ENCODE measurements at places on chromosomes 7 and 10.

DNA sequence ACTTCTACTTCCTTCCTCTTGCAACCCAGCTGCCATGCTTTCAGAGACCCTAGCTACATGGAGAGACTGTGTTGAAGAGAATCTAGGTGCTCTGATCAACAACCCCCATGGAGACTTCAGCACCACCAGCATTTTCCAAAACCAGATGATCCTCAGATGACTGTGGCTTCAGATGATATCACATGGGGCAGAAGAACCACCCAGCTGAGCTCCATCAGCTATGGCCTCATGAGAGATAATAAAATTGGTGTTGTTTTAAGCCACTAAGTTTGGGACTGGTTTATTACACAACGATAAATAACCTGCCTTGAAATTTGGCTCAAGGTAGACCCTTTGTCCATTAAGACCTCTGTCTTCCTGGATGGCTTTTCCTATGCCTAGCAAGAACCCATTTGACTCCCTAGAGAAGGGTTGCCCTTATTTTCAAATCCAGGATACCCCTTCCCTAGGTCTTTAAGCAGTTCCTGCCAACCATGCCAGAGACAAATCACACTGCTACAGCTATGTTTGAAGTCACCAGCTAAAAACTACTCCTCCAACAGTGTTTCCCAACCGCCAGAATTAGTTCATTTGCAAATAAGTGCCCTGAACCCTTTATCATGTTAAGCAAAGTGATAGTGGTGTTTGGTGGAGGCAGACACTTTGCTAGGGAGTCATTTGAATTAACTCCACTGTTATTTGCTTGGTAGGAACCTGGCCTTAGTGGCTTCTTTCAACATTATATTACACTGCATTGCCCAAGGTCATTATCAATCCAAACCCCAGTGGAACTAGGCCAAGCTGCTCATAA, 136.9 kb upstream of the PALS2 start:
- DNase-seq: no peak

GRCh38 chr10:2786251-2786650, 281.1 kb upstream of the PFKP start:
- DNase-seq: no peak

DNA sequence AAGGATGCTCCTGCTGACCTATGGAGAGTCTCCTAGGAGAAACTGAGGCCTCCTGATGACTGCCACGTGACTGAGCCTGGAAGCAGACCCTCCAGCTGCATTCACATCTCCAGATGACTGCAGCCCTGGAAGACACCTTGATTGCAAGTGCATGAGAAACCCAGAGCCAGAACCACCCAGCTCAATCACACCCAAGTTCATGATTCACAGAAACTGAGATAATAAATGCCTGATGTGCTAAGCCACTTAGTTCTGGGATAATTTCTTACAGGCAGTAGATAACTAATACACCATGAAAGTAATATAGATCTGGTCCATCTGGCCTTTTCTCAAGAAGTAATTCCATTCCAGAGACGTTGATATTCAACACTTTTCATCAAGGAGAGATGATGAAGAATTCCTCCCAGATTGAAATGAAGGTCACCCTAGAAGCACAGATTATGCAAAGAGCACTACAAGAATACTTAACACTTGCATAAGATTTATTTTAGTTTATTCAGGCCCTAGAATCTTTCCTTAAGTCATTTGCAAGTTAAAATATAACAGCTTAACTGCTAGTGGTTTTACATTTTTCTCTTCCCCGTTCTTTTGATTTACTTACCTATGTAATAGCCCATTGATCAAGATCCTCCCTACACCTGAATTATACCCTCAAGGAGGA, 208.2 kb upstream of the INHBA start:
- DNase-seq: no peak

DNA sequence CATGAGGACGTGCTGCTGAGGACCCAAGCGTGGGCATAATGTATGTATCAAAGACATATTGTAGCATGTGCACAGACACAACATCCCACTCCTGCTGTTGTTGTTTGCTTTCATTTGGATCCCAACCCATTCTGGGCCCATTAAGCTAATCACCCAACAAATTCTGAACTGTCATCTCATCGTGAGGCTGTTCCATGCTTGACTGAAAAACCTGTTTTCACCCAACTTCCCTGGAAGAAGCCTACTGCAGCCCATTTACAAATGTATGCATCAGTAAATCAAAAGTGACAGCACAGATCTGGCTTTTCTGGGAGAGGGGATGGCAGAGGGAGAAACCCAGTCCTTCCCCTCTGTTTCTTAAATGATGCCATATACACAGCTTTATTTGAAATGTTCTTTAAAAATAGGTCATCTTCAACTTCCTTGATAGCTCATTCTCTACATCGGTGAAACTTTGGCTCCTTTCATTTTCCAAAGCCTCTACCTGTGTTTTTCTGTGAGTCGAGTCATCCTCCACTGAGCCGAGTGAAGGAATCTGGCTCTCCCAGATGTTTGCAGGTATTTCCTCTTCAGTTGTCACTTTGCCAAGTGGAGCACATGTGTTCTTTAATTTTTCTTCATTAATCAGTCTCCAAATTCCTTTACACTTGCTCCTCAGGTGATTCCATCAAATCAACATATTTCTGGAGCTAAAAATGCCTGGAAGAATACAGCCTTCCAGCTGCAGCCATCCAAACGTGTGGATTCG, 151.8 kb downstream of the CHN2 start:
- no peak for DNase-seq

DNA sequence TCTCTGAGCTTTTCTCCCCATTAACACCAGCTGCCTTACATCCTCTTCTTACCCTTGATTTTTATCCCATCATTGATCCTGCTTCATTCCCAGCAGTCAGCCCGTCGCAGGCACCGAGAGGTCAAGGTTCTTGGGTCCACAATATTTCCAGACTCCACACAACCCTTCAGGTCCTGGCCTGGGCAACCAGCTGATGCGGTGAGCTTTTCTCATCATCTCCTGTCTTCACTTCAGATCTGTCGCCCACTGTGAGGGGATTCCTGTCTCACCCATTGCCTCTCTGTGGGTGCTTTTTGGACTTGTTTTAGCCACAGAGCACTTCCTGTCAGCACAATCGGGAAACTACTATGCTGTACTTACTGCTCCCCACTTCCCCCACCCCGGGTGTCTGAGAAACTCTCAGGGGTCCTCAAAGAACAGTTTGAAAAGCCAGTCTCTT, 8.4 kb upstream of the PVRIG start:
- no peak for DNase-seq

- no peak for DNase-seq
These were observed at the start of gene CRHR2 for GRCh38 chr7:30682212-30683083. Gene CRHR2 (minus strand): TSS chr7:30682456. CDS start chr7:30682280, 176 bp downstream.

- DNase-seq: no peak
These were observed 198.0 kb downstream of the CSTF2T start for GRCh38 chr10:51501396-51501795.

DNA sequence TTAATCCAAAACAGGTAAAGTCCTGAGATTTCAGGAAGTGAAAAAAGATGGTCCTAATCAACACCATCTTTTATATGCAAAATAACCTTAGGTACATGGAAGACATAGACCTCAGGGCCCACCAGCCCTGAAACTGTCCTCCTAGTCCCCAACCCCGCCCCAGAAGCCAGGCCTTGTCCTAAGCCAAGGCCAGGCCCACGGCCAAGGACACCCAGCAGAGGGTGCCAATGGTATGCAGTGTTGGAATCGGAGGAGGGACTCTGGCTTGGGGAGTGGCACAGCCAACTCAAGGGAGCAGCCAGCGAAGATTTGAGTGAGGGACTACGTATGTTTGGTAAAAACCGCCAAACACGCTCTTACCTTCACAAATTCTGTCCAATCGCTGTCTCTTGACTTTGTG, 96.7 kb downstream of the ZRANB1 start:
- DNase-seq: peak; percentile 24

GRCh38 chr7:17319164-17320101, 21.0 kb downstream of the AHR start:
- DNase-seq: no peak

- DNase-seq: no peak
These were observed 49.6 kb downstream of the LAMB1 start for GRCh38 chr7:107953265-107953923.

- DNase-seq: no peak
These were observed at the start of gene UNCX for GRCh38 chr7:1232623-1233332. Gene UNCX (plus strand): TSS chr7:1232872. CDS start chr7:1233018, 146 bp downstream.

- no peak for DNase-seq
These were observed 44.7 kb upstream of the CDK6 start for GRCh38 chr7:92881091-92881485.

- DNase-seq: no peak
These were observed 82.0 kb downstream of the DOCK4 start for GRCh38 chr7:112124061-112124766.

DNA sequence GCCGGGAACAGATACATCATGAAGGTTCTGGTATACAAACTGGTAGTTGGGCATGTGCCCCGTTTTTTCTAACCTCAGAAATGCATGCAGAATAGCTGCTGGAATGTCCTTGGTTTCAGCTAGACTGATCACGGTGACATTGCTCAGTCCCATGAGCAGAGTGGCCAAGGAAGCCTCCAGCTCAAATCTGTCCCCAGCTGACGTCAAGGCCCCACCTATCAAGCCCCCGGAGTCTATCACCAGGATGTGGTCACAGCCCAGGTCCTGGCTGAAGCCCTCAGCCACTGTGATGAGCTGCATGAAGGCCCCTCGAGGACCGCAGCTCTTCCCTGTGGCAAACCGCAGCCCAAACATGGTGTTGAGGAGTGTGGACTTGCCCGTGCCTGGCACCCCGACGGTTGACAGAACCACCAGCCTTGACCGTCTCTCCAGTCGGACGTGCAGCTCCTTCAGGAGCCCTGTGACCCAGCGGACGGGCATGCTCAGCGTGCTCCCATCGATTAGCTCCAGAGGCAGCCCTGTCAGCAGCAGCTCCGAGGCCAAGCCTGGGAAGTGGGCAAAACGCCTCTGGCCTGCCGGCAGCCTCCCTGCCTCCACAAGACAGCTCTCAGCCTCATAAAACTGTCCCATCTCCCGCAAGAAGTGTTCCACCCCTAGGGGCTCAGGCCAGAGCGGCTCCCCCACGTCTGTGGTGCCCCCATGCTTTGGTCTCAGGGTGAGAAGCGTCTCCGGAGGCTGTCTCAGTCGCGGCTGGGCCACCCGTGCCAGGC, 7.8 kb upstream of the MRPS24 start:
- DNase-seq: no peak

DNA sequence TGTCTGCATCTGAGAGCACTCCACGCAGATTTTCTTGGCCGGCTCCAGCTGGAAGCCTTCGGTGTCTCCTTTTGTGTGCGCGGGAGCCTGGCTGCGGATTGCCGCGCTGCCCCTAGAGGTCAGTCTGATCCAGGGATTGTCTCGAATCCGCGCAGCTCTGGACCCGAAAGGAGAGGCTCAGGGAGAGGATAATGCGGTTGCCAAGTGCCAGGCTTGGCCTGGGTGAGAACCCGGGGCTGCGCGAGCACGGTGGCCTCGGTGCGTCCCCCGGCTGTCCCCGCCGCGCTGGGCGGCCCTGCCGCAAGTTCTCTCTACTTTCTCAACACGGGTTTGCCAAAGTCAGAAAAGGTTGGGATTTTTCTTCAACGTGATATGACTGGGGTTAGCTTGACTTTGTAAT, 140.9 kb downstream of the ADCYAP1R1 start:
- DNase-seq: peak; percentile 34

DNA sequence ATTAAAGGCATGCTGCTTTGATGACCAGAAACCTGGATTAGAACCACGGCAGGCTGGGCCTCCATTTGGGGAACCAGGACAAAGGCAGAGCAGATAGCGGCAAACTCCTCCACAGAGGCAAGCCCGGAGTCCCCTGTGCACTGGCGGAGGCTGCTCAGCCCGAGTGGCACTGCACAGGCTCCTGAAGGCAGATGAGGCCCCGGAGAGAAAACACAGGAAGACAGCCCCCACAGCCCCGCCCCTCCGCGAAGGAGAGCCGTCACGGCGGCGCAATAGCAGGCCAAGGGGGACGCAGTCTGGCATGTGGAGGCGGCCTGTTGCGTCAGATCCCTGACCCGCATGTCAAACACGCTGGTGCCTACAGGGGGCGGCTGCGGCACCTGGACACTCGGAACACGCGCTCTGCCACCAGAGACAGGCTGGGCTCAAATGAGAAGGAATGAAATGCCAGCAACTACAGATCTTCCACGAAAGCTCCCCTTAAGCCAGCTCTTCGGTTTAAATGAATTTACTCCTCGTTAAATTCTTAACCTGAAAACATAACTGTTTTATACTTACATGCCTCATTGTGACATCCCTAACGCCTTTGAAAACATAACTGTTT, 128.5 kb downstream of the MAD1L1 start:
- DNase-seq: peak; percentile 63

DNA sequence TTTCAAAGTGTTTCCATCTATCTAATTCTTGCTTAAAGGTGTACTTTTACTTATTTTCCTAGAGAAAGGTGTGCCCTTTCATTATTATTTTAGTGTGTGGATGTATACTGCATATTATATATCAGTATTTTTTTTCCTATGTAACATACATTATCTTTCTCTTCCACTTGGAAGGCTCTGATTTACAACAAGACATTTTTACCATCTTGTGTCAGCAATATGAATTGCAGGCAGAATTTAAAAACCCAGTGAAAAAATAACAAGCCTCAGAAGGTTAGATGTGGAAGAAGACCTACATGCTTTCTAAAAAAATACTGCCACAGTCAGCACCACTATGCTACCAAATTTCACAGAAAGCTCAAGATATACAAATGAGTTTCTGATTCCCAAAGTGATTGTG, 327.7 kb upstream of the STEAP1 start:
- no peak for DNase-seq

DNA sequence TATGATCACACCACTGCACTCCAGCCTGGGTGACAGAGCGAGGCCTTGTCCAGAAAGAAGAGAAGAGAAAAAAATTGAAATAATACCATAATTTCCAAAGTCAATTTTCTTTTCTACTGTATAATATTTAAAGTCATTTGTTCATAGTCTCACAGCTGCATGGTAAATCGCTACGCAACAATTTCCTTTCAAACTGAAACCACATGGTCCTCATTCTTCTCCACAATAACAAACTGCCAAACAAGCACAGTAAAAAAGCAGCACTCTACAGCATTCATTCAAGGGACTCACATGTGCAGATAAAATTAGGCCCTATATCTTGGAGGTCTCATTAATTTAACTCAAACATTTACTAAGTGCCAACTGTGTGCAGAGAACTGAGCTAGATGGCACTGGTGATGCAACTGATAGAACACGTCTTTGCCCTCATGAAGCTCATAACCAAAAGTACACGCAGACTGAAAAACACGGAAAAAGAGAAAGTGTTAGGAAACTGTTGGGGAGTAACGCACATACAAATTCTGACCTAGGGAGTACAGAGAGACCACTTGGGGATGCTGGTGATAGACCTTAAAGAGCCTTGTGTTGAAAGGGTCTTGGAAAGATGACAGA, 68.4 kb upstream of the SRRM3 start:
- DNase-seq: no peak

DNA sequence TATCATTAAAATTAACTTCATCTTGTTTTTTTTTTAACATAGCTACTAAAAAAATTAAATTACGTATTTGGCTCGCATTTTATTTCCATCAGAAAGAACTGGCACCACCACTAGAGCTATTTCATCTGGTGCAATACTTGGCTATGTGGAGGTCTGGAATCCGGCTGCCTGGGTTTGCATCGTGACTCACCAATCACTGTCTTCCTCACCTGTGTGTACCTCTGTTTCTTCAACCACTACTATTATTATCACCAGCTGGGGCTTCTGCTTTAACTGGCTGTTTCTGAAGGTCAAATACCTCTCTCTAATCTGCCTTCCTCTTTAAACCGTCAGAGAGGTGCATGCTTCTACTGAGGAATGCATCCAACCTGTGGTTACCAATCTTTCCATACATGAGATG, 6.5 kb downstream of the WDR91 start:
- no peak for DNase-seq

All from caudate nucleus (tissue), 63 donors.